Central memory CD4-positive, alpha-beta T cell (primary cell): ENCODE measurements at places on chromosomes 2 and 18.

- no peak for DNase-seq
Measured at GRCh38 chr2:85133751-85134254, 611 bp downstream of the TCF7L1 start.

DNA sequence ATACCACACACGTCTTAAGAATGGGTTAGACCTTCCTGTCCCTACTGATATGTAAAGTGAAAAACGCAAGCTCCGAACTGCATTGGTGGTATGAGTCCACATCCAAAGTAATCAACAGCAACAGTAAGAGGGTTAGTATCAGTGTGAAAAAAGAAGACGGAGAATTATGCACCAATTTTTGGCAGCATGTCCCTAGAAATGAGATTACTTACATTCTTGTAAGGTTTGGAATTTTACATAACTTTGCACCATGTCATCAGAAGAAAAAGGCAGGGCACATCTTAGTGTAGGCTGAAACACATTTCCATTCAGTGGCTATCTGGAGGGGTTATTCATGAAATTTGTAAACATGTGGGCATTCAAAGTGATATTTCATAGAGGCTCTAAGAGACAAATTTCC lies 88.2 kb downstream of the LONRF2 start:
- no peak for DNase-seq

DNA sequence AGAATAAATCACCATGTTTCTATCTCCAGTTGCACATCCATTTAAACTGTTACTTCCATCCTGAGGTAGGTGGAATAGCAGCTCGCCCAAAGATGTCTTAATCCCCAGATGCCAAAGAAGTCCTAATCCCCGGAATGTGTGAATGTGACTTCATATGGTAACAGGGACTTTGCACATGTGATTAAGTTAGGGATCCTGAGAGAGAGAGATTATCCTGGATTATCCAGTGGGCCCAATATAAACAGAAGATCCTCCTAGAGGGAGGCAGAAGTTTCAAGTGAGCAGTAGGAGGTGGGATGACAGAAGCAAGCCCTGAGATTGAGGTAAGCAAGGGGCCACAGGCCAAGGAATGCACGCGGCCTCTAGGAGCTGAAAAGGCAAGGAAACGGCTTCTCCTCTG lies 19.8 kb downstream of the CREG2 start:
- DNase-seq = no peak

- DNase-seq = no peak
Measured at GRCh38 chr2:199962203-199962602, 6.8 kb downstream of the MAIP1 start.

GRCh38 chr2:75729861-75730260 lies 19.1 kb upstream of the GCFC2 start:
- no peak for DNase-seq

GRCh38 chr18:59639821-59640220 lies 57.4 kb downstream of the CCBE1 start:
- no peak for DNase-seq

GRCh38 chr2:237863689-237864443 lies 4.4 kb downstream of the RAMP1 start:
- no peak for DNase-seq

- no peak for DNase-seq
Measured at GRCh38 chr2:238509903-238510302, 83.2 kb downstream of the ASB1 start.

DNA sequence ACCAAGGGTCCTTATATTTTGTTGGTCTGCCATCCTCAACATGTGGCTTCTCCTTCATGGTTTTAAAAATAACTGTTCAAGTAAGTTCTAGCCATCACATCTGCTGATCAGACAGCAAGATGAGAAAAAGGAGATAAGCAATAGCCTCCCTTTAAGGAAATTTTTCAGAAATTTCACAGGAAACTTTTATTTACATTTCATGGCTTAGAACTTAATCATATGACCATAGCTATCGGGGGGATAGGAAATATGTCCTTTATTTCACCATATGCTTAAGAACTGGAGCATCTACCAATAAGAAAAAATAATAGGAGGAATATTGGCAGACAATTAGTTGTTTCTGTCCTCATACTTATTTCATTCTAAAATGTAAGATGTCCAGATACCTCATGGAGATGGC lies 16.2 kb downstream of the ATF2 start:
- DNase-seq = no peak

GRCh38 chr18:48580782-48581181 lies 42.0 kb downstream of the CTIF start:
- DNase-seq = no peak

DNA sequence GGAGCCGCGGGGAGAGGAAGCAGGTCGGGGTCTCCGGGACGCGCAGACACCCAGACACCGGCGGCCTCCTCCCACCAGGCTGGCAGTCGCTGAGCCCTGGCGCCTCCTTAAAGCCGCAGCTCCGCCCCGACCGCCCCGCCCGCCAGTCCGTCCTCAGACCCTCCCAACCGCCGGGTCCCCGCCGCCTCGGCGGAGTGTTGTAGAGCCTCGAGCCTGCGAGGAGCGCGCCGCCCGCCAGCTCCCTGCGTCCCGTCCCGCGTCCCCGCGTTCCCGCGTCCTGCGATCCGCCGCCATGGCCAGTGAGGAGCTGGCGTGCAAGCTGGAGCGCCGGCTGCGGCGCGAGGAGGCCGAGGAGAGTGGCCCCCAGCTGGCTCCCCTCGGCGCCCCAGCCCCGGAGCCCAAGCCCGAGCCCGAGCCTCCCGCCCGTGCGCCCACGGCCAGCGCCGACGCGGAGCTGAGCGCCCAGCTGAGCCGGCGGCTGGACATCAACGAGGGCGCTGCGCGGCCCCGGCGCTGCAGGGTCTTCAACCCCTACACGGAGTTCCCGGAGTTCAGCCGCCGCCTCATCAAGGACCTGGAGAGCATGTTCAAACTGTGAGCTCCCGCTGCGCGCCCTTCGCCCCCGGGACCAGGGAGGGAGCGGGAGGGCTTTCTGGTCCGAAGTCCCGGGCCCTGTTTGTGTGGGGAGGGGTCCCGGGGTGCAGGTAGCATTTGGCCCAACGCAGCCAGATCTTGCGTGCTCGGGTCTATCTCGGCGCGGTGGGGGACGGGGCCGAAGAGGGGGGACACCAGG lies at the start of gene EFHD1:
Gene EFHD1 (plus strand): TSS at position 192 of the 793 bp plus-strand sequence. CDS start 101 bp downstream, at position 293.
- DNase-seq = peak; percentile 33

DNA sequence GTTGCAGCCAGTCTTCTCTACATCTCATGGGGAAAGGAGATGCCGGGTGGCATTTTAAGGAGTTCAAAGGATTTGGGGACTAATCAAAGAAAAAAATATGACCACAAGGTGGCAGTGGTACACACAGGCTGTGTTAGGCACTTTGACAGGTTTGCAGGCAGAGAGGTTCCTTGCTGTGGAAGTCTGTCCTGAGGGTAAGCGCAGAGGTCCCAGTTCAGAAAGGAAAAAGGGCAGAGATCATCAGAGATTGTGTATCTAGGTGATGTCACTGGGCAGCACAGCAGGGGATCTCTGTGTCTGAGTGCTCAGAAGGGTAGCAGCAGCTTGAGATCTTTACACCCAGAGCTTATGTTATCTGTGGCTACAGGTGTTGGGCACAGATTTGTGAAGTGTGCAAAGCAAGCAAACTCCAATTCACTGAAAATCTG lies 231.4 kb downstream of the LRRTM1 start:
- DNase-seq = no peak

DNA sequence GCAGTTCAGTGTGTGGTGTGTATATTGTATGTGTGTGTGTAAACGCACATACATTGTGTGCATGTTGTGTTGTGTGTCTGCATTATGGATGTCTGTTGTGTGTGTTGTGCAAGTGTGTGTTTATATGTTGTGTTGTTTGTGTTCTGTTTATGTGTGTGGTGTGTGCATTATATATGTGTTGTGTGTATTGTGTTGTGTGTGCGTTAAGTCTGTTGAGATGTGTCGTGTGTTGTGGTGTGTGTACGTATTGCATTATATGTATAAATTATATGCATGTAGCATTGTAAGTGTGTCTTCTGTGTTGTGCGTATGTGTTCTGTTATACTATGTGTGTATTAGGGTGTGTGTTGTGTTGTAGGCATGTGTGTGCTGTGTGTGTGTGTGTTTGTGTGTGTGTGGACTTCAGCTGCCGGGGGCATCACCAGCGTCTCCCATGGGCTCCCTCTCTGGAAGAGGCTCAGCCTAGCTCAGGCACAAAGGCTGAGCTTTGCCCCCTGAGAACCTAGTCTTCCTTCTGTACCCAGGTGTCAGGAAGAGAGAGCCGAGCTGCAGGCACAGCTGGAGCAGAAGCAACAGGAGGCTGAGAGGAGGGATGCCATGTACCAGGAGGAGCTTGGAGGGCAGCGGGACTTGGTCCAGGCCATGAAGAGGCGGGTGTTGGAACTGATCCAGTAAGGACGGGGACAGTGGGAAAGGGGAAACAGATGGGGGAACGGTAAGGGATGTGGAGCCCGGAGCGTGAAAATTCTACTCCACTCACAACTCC lies 13.7 kb downstream of the RUFY4 start:
- no peak for DNase-seq

- DNase-seq = no peak
Measured at GRCh38 chr2:59440491-59440890, 1113.0 kb downstream of the BCL11A start.

DNA sequence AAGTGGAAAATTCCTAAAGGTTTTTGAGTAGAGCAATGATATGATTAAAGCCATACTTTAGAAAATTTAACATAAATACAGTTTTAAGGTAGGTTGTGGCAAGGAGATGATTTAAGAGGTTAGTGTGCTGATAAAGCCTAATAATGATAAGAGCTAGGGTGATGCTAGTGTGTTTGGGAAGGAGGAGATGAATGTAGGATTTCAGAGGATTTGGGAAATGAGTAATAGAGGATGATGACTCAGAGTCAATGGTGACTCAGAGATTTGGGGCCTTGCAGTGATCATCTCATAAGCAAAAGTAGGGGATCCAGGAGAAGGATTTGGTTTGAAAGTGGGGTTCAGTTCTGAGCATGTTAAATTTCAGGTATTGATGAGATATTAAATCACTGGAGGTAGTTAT lies 23.3 kb downstream of the STAMBP start:
- DNase-seq = no peak

DNA sequence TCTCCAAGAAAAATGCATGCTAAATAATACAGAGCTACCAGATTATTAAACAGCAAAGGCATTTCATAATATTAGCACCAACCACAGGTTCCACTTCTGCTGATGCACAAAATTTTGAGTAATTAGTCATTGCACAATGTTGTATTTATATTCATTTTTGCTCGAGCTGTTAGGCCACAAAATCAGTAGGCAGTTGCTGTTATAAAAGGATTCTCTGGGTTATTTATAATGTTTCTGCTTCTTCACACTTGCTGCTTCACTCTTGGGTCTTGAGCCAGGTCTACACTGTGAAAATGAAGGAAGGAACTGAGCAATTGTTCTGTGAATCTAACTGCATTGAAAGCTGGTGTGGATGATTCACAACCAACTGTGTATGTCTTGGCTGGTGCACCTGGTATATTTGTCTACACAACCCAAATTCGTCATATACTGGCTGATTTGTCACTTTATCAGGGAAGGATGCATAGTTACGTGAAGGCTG lies 38.3 kb downstream of the MRPL33 start:
- no peak for DNase-seq

GRCh38 chr2:186099826-186100225 lies 361.2 kb downstream of the FSIP2 start:
- no peak for DNase-seq

- no peak for DNase-seq
Measured at GRCh38 chr2:176817061-176817565, 395.5 kb upstream of the HNRNPA3 start.

DNA sequence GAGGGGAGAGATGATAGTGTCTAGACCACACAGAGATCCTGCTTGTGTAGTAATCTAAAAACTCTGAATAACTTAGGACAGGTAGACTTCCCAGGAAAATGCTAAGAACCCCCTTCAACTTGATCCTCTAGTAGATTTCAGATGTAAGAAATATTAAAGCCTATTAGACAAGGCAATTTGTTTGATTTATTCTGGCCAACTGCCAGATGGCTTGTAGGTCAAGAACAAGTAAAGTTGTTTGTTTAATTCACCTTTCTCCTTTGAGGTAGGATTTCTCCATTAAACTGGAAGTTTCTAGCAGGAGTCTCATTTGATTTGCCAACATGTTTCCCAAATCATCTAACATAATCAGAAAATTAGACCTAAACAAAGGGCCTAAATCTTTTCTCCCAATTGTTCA lies 48.6 kb downstream of the SH3RF3 start:
- no peak for DNase-seq

GRCh38 chr2:217886091-217886490 lies 116.7 kb downstream of the TNS1 start:
- no peak for DNase-seq

- no peak for DNase-seq
Measured at GRCh38 chr2:132583666-132584360, 86.2 kb downstream of the LYPD1 start.

- DNase-seq = no peak
Measured at GRCh38 chr18:48761582-48761981, 189.2 kb downstream of the SMAD7 start.

DNA sequence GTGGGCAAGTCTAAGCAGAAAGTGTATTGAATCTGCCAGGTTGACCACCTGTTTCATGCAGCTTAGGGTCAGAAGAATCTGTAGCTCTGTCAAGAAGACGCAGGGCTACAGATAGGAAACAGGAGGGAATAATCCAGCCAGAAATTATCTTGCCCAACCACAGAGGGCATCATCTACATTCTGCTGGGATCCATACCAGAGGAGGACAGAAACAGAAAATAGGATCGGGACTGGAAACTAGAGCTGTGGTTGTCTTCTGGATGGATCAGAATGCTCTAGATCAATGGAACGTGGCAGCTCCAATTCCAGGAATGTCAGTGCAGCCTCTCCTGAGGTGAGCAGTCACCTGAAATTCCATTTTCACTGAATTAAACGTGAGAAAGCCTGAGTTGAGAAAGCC lies 3.6 kb downstream of the SPATA3 start:
- DNase-seq = no peak

GRCh38 chr2:181738074-181738473 lies 57.8 kb upstream of the NEUROD1 start:
- no peak for DNase-seq

- DNase-seq = no peak
Measured at GRCh38 chr2:105809097-105809473, 64.4 kb downstream of the NCK2 start.

GRCh38 chr2:148523315-148523714 lies 121.2 kb upstream of the EPC2 start:
- no peak for DNase-seq

DNA sequence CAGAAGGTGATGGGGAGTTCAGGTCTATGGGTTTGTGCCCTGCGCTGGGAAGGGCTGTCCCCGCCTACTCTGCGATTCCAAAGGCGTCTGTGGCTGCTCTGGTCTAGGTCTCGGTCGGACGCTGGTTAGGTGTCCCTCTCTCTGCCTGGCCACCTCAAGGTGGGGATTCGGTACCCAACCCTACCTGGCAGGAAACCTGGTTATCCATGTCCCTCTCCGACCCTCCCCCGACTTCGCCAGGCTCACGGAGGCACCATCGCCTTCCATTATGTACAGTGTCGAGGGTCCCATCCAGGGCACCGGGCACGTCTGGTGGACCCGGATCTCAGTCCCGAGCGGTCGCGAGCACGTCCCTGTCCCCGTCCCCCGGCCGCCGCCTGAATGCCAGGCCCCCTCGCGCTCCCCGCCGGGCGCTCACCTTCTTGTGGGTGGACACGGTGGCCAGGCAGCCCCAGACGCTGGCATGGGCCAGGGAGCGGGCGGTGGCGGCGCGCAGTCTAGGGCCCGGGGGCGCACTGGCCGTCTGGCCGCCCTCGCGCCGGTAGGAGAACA lies 628 bp downstream of the CREG2 start:
- DNase-seq = no peak

GRCh38 chr2:212894026-212894425 lies 257.4 kb downstream of the IKZF2 start:
- no peak for DNase-seq

- no peak for DNase-seq
Measured at GRCh38 chr2:104690255-104690984, 163.5 kb upstream of the POU3F3 start.

- DNase-seq = peak; percentile 51
Measured at GRCh38 chr2:68121873-68122679, 35.6 kb upstream of the PNO1 start.
